ENCODE measurements at places on chromosomes 2 and 18.

GRCh38 chr2:188345831-188346458, 54.3 kb downstream of the GULP1 start:
- peak; percentile 33 for DNase-seq

DNA sequence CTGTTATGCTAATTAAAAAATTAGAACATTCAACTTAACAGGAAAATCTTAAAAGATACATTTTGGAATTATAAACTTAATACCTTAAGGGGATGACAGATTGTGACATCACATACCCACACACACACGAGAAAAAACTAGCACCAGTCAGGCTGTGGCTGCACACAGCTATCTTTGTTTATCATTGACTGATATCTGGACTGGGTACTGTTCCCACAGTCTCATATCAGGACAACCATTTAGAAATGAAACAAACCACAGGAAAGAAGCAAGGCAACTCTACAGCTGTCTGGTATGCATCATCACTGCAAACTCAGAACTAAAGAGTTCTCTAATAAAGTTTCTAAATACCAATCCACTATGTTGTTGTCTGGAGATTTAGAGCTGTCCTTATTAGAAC, 210.9 kb upstream of the SMAD7 start:
- DNase-seq, result peak; percentile 90

GRCh38 chr2:230144355-230144754, 75.4 kb downstream of the SP110 start:
- no peak for DNase-seq

DNA sequence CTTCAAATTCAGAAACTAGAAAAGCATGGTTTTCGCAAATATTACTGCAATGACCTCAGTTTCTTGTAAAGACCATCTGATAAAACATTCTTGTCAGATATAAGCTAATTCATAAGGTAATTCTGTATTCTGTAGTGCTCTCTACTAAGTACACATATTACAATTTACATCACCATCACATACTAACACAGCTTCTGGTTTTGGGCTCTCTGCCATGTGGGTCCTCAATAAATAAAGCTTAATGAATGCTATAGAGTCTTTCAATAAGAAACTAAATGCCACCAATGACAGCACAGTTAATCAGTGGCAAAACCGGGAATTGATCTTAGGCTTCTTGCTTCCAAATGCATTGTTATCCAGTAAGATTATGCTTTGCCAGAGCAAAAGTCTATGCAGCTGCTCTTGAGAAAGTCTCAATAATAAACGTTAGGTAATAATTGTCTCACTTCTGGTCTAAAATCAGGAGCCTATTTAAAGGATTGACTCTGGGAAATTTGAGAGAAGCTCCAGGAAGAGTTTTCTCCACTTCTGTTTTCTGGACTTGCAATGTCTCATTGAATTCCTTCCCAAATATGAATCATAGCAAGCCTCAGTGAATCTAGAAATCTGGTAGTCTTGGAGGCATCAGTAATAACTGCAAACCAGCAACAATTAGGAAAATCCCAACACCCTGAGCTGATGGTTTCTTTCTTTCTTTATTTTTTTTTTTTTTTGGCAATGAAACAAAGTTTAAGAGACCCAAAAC, 67.9 kb upstream of the RAPGEF4 start:
- peak; percentile 66 for DNase-seq

GRCh38 chr2:216862628-216863398, 2.9 kb upstream of the TNP1 start:
- DNase-seq, result no peak

- no peak for DNase-seq
Observed at GRCh38 chr2:218317303-218317630, 25.0 kb upstream of the TMBIM1 start.

GRCh38 chr2:191150600-191151330, at the start of gene STAT4:
STAT4 (minus strand) TSS chr2:191150994; CDS start chr2:191148203, 2,791 bp downstream.
- DNase-seq, result peak; percentile 47

DNA sequence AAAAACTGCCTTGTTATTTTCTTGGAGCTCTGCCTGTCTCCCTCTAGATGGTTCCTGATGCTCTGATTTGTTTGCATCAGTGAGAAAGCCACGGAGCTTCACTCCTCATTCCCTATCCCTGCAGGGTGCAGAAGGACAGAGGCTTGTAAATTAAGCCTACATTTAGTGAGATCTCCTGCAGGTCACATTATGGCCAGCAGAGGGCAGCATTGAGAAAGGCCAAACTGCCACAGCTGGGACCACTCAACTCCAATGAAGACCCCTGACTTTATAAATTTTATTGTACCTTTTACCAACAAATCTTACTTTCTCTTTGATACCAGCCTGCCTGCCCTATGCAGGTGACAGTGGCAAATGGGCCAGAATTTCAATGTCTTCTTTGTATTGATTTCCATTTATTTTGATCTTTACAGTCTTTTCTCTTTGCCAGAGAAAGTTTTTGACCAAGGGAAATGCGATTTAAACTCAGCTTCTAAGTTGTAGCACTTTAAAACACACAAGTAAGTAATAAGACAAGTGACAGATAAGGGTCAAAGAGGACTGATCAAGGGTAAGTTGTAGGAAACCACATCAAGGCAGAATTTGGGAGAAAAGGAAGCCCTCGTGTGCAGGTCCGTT, 1029.1 kb upstream of the KLHL29 start:
- DNase-seq, result peak; percentile 4

DNA sequence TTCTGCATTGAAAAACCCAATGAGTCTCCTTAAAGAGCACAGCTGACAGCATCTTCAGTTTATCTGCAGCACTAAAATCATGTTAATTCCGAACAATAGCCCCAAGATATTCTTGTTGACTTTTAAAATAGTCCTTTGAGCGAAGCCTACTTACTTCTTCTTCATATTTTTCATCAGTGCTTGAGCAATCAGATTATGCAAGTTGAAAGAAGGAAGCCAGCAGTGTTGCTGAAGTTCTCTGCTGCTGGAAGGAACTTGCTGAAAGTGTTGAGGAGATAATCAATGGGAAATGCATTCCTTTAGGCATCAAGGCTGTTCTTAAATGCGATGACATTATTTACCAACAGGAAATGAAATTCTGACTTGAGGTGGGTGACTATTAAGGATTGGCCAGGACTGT, 105.9 kb upstream of the SNTG2 start:
- DNase-seq, result no peak
